Retina (tissue), 1 donor: ENCODE measurements at places on chromosomes 2 and 18.

GRCh38 chr2:60527762-60528161 is 25.7 kb downstream of the BCL11A start:
- DNase-seq = no peak

- no peak for DNase-seq
Measured at GRCh38 chr18:66734451-66734850, 130.6 kb upstream of the CDH19 start.

GRCh38 chr2:229917793-229918192 is 4.0 kb downstream of the TRIP12 start:
- no peak for DNase-seq

GRCh38 chr2:172751564-172751963 is 15.9 kb downstream of the RAPGEF4 start:
- DNase-seq = no peak

DNA sequence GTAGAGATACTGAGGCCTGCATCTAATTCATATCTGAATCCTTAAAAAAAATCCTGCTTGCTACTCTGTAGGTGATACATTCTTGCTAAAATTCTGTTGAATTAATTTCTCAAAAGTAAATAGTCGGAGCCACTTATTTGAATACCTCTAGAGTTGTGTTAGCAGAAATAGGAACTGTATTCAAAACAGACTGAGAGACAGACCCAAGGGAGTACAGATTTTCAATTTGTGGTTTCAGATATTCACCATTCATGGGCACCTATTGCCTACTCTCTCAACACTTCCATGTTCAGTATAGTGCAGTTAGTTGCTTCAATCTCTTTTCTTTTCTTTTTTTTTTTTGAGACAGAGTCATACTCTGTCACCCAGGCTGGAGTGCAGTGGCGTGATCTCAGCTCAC is 46.6 kb upstream of the CTLA4 start:
- DNase-seq = no peak

GRCh38 chr2:14932285-14932684 is 299.8 kb downstream of the LRATD1 start:
- DNase-seq = no peak
